ENCODE measurements at places on chromosomes 4 and X. TPM values are rescaled to one million over a fixed set of nuclear protein-coding genes. Genes with fewer than 3 reads are reported as not detected.

DNA sequence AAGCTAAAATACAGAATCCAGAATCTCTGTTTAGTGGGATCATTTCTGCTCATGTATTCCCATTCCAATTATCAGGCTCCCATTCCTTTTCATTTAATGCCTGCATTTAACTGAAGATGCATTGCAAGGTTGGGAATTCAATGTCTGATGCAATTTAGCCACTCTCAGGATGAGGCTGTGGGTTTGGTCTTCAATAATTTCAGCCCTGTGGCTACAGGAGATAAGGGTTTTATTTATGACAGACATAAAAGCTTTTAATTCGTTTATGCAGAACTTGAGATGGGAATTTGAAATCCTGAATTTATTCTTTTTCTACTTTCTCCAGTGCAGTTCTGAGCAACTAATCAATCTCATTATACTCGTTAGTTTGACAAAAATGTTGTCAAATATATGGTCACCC is 1225.9 kb downstream of the PCDH18 start:
- DNase-seq = no peak

GRCh38 chr4:101158134-101158482 is 189.2 kb downstream of the PPP3CA start:
- no peak for DNase-seq

DNA sequence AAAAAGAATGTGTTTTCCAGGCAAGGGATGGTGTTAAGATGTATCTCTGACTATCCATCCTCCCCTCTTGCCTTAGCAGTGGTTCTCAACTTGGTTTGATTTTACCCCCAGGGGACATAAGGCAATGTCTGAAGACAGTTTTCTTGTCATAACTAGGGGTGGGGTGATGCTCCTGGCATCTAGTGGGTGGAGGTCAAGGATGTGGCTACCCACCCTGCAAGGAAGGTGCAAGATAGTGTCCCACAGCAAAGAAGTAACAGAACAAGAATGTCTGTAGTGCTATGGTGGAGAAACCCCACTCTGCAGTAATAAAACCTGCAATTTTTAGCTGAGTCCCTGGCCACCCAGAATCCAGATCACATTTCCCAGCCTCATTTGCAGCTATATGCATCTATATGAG is 81.2 kb upstream of the TBL1X start:
- no peak for DNase-seq

GRCh38 chr4:98733601-98734000 is 75.2 kb upstream of the TSPAN5 start:
- no peak for DNase-seq

DNA sequence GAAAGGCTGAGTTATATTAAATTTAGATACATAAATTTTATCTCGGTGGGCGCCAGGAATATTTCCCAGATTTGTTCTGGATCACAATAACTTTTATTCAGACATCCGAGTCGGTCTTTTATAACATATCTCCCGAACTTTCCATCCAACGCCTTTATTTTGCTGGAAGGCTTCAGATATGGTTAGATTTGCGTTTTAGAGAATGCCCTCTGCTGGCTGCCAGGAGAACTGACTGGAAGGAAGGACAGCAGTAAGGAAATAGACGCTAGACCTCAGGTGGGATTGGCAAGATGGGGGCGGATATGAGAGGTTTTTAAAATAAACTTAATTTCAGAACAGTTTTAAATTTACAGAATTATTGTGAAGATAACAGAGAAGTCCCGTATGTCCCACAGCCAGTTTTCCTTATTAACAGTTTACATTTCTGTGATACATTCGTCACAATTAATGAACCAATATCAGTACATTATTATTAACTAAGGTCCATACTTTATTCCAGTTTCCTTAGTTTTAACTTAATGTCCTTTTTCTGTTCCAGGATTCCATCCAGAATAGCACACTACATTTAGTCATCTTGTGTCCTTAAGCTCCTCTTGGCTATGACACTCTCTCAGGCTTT is 4.6 kb upstream of the KANTR start:
- no peak for DNase-seq

NDUFC1 gene
- 16.5 TPM for total RNA-seq

NWD2 gene
- total RNA-seq = 0.49 TPM
